Adrenal gland (tissue), 19 donors: ENCODE measurements at places on chromosomes 5 and 9. TPM values are rescaled to one million over a fixed set of nuclear protein-coding genes. Genes with fewer than 3 reads are reported as not detected.
A peak's percentile ranks its signal among the peaks of the same experiment; 100 is the strongest.

Gene PDE6A
- 0.81 TPM for polyA plus RNA-seq

Gene RASEF
- polyA plus RNA-seq: 0.56 TPM

DNA sequence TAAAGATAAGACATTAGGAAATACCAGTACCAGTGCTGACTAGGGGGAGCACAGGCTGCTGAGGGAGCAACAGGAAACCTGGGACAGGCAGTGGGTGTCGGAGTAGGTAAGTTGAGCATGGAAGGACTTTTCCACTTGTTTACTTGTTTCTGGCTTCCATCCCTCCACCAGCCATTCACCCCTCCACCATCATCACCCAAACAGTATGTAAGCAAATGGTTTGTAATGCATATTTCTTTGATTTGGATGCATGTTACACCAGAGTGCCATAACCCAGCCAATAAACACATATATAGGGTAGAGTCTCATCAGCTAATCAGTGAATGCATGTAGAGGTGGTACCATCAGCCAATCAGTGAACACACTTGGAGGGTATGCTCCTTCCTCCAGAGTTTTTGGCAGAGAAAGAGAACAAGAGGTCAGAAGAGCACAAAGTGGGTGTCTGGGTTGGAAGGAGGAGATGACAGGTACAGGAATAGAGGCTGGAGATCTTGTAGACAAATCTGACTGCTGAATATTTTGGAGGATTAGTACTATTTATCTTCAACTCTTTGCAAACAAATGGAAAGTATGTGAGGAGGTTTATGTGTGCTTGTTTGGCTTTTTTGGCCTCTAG, 37.7 kb upstream of the PDE8B start:
- DNase-seq: no peak

DNA sequence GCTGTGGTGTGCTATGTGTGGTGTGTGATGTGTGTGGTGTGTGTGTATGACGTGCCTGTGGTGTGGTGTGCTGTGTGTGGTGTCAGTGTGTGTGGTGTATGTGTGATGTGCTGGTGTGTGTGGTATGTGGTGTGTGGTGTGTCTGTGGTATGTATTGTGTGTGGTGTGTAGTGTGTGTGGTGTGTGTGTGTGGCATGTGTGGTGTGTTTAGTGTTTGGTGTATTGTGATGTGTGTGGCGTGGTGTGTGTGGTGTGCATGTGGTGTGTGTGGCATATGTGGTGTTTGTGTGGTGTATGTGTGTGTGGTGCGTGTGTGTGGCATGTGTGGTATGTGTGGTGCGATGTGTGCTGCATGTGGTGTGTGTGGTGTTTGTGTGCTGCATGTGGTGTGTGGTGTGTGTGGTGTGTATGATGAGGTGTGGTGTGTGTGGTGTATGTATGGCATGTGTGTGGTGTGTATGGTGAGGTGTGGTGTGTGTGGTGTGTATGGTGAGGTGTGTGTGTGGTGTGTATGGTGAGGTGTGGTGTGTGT, 18.3 kb upstream of the RNU6ATAC start:
- peak; percentile 19 for DNase-seq

DNA sequence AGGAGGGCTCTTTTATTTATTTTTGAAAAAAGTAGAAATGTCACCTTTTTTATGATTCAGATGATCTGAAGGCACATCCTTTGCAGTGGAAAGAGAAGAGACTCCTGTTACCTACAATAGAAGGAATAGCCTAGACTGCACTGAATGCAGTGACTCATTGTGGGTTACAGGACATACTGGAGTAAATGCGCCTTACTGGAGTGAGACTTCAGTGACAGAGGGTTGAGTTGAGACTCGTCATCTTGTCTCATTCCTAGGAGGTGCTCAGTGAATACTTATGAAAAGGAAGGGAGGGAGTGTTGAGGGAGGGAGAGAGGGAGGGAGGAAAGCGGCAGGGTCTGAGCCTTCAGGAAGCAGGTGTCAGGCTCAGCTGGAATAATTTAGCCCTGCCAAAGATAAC, 25.2 kb downstream of the ANKRA2 start:
- DNase-seq: no peak

GRCh38 chr5:126865299-126865698, 88.4 kb downstream of the LMNB1 start:
- DNase-seq: no peak

- DNase-seq: no peak
Observed at GRCh38 chr9:32378496-32378895, 5.9 kb upstream of the ACO1 start.

GRCh38 chr5:138565100-138565821, 9.9 kb downstream of the HSPA9 start:
- DNase-seq: no peak

DNA sequence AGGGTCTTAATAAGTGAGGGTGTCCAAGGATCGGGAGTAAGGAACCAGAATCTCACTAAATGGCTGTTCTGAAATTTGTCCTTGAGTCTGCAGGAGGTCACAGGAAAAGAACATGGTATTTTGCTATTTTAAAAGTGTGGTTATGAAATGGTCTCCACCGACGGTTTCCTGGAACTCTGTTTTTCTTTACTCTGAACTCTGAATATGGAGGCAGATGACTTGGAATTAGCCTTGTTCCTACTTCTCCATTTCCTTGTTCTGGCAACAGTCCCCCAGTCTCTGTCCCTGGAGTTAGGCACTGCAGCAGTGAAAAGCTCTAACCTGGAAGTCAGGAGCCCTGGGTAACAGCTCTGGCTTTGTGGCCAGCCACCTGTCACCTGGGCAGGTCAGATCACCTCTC, 46.6 kb upstream of the C5orf58 start:
- no peak for DNase-seq

Gene FNBP1
- polyA plus RNA-seq: 15.3 TPM

DNA sequence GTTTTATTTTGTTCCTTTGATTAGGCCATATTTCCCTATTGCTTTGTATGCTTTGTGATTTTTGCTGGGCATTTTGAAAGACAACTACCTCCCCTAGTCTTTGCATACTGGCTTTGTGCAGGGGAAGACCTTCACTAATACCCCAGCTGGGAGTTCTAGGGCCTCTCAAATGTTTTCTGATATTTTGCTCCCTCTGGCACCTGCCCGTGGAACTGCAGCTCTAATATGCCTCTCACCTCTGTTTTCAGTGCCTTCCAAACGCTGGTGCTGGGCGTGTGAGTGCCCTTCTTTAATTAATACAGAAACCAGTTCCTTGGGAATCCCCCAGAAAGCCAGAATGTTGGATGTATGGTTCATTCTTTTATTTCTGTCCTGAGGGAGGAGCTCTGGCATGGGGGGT, 204.5 kb downstream of the COMMD10 start:
- no peak for DNase-seq

- DNase-seq: no peak
Observed at GRCh38 chr5:120926471-120926870, 462.4 kb downstream of the PRR16 start.

Gene SLC25A2
- polyA plus RNA-seq: 0.07 TPM

- no peak for DNase-seq
Observed at GRCh38 chr9:16309469-16310271, 560.8 kb downstream of the BNC2 start.

Gene TNFSF15
- 0.37 TPM for polyA plus RNA-seq

Gene CCDC192
- 0.56 TPM for polyA plus RNA-seq

Gene ADRB2
- polyA plus RNA-seq: 0.29 TPM
